ENCODE measurements at places on chromosomes 5 and 9.

- no peak for DNase-seq
These were observed 51.4 kb downstream of the EBF1 start for GRCh38 chr5:159048298-159048697.

DNA sequence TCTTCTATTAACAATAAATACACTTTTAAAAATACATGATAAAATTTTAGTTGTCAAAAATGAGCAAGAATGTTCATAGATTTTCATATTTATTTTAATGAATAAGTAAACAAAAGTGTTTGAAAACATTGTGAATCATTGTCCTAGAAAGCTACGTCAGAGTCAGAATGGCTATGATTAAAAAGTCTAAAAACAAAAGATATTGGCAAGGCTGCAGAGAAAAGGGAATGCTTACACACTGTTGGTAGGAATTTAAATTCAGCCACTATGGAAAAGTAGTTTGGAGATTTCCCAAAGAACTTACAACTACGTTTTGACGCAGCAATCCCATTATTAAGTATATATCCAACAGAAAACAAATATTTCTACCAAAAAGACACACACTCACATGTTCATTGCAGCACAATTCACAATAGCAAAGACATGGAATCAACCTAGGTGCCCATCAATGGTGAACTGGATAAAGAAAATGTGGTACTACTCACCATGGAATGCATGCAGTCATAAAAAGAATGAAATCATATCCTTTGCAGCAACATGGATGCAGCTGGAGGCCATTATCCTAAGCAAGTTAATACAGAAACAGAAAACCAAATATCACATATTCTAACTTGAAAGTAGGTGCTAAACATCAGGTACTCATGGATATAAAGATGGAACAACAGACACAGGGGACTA, 49.2 kb upstream of the FBXL17 start:
- peak; percentile 47 for DNase-seq

DNA sequence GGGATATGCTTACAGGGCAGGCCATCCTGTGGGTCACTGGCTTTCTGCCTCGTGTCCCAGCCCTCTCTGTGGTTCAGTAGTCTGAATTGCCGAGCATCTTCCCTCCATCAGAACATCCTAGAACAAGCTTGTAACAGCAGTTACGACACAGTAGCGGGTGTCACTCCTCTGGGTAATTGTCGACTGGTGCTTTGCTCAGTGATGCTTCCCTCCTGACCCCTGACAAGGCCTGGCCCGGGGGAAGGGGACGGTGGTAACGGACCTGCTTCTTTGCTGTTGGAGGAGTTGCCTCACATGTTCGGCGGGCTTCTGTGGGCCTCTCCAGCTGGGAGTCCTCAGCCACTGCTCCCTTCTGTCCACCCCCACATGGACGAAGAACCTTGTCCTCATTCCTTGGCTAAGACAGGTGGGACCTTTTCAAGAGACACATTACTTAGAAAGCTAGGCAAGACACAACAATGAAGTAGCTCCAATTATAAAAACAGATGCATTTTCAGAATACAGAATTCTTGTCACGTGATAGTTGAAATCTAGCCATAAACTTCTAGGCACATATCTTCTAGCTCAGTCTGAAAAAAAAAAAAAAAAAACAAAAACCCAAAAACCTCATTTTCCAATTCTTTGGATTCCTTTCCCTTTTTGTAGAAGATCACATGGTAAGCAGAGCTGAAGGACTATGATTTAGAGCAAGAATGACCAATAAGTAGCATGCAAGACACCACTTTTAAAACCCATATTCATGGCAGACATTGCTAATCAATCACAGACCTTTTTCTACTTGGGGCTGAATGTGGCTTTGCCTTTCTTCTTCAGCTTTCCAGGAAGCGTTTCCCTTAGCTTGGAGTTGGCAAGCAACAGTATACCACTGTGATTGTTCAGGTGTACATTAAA, 25.0 kb downstream of the HMCN2 start:
- no peak for DNase-seq

DNA sequence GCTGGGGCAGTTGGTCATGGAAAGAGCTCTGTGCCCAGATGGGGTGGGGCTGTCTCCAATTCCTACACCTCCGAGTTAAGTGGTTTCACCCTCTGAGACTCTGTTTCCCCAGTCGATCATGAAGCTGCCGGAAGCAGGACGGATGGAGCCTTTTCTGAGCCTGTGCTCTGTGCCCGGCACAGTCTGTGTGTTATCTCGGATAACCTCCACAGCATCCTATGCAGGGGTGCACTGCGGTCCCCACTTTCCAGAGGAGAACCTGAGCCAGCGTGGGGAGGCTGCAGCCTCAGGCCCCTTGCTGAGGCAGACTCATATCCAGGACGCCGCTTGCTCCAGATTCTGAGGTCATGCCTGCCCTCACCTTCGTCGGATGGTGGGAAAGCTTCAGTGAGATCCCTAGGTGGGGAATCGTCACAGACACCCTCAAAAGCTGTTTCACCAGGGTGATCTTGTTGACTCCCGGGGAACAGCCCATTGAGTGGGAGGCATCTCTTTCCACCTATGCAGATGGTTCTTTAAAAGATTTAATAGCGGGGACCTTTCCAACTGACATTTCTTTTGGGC, 6.9 kb upstream of the COL5A1 start:
- no peak for DNase-seq

DNA sequence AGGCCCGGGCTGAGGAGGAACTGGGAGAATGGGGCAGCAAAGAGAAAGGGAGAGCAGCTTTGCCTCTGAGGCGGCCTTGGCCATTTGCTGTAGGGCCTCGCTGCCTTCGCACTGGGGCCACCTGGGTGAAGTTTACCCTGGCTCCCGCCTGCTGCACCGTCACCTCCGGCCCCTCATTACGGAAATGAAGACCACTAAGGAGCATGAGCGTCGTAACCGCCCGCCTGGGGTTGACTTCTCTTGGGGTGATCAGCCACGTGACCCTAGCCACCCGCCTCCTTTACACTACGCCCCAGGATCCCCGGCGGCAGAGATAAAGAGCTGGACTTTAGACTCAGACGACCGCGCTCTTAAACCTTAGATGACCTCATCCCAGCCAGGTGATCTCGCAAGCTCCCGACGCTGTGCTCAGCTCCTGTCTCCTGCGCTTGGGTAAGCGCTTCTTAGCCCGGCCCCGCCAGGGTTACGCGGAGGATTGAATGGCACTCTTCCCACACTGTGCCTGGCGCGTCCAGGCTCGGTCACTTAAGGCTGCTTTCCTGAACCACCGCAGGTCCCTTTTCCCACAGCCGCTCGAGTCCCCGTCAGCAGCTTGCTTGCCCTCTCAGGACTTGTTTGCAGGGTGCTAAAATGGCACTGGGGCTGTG, 107.9 kb upstream of the LARP1 start:
- no peak for DNase-seq

DNA sequence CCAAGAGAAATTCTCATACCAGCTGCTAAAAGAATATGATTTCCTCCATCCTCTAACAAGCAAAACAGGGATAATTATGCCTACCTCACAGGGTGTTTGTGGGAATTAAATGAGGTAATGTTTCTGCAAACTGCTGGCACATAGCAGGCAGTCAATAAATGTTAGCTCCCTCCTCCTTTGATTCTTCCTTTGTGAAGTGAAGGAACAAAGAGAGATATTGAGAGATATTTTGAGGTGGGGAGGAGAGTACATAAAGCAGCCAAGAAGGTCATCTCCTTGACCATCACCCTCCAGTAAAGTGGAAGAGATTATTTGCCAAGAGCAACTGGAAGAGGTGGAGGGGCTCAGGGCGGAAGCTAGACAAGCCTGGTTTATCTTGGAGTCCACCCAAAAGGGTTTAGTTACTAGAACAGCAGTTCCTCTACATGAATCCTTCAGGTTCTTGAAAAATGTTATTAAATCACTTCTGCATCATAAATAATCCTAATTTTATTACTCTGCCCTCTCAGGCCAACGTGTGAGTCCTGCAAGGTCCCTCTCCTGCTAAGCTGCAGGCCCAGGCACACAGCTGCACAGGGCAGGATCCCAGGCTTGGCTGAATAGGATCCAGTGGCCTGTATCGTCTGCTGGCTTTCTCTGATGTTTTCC, 35.0 kb upstream of the TLE1 start:
- no peak for DNase-seq

DNA sequence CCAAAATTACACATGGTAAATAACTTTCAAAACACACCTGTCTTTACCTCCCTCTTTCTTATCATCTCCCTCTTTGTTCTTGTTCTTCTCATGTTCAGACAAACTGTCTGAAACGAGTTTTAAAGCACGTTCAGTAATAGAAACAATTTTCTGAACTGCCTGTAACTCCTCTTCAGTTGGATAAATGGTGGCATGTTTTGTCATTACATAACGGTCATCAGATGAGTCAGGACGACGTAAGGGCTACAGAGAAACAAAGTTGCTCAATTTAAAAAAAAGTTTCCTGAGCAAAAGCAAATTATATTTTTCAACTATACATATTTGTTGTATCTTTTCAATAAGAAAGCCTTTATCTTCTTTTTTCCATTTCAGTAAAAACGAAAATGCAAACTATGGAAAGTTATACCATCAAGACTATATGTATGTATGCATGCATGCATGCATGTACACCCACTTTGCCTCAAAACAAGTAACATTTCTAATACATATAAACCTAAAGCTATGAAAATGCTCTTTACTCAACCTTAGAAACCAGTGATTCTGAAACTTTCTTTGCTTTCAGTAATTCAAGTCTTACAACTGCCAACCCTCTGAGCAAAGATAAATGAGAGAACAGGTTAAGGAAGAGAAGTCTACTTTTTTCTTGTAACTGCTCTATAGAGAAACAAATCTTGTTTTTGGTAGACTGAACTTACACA, 56.0 kb downstream of the ZFR start:
- DNase-seq: peak; percentile 63

DNA sequence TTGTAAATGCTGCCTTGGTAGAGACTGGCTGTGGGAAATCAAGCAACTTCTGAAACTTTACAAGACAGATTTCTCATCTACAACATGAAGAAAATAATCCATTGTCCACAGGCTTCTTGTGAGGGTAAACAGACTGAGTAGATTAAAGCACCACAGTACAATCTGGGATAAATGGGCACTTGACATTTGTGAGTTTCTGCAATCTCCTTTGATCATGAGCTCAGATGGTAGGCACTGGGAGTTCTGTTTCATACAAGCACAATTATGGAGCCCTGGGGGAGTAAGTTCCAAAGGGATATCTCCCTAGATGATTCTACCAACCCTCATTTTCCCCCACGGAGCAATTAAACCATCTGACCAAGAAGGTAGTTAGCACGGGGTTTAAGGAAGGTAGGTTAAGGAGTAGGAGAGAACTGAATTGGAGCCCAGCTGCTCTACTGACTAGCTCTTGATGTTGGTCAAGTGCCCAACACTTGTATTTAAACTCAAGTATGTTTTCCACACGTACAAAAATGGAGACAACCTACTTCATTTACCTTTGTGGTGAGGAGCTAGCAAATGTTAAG, 479.5 kb upstream of the TNC start:
- no peak for DNase-seq

GRCh38 chr9:13113216-13113615, 166.3 kb downstream of the MPDZ start:
- DNase-seq: peak; percentile 69

DNA sequence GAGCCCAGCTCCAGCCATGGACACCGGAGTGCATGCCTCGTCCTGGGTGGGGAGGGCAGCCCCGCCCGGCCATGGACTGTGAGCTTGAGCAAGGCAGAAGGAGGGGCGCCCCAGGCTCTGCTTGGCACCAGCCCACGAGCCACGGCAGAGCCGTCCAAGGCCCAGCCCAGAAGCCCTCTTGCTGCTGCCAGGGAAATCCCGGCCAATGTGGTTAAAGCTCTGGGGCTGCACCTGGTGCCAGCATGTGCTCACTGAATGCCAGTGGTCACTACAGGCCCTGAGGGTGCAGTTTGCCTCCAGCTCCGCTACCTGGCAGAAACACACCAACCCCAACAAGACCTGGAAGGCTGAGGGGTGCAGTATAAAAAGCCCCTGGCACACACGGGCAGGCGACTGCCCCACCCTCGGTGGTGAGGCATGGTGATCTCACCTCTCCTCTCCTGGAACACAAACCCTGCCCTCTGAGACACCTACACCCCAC, 11.8 kb downstream of the BRD3 start:
- peak; percentile 65 for DNase-seq

DNA sequence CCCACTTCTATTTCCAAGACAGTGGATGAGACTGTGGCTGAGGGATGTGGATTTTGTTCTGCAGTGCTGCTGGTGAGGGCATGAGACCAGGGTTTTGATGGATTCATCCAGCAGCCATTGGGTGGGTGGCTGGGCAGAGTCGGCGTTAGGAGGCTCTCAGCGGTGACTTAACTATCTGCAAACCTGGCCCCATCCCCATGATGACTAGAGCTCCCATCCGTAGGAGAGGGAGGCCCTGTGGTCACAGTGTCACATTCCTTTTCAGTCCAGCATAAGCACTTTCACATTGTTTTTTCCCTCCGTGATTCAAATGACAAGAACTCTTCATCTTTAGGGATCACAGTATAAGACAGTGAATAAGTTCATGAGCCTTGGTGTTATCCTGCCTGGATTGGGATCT, 60.4 kb upstream of the SPRY4 start:
- DNase-seq: peak; percentile 77

GRCh38 chr9:115442054-115442453, 324.1 kb upstream of the TNC start:
- no peak for DNase-seq

DNA sequence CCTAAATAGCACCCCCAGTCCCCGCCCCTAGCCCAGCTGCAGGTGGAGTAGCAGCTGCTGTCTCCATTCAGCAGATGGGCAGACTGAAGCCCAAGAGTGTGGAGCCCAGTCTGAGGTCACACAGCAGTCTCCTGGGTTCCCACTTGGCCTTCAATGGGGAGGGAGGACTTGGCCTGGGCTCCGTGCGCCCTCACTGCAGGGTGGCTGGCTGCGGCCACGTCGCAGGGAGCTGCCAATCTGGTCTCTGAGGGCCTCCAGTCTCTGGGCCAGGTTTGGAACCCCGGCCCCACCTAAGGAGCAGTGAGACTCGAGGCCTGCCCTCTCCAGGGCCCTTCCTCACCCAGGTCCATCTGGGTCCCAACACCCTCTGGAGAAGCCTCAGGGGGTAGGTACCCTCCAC, 7.4 kb downstream of the KIF12 start:
- no peak for DNase-seq

- DNase-seq: peak; percentile 73
These were observed 249.7 kb upstream of the NREP start for GRCh38 chr5:112006721-112007120.

- DNase-seq: no peak
These were observed 18.3 kb downstream of the RFX3 start for GRCh38 chr9:3507395-3508077.

GRCh38 chr5:142869886-142870285, 99.7 kb downstream of the ARHGAP26 start:
- no peak for DNase-seq

DNA sequence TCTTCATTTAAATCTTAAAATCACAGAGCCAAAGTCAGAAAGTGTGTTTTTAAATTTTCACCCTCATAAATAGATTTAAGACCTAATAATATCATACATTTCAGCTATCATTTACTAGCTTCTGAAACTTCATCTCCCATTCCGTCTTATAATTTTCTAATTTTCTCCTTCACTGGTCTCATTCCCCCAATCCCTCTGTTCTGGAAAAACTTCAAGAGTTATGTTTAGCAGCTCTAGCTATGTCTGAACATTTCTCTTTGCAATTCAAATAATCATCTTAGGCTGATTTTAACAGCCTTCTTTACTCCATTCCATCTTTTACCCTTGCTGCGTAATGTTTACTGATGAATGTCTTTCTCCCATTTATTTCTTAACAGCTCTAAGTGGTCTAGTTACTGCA, 192.4 kb downstream of the SLF1 start:
- DNase-seq: no peak
